NCI-H748 treated with DMSO at 0.1 percent for 48 hours (cell line): ENCODE measurements at places on chromosomes 4 and X.
A peak's percentile ranks its signal among the peaks of the same experiment; 100 is the strongest.

DNA sequence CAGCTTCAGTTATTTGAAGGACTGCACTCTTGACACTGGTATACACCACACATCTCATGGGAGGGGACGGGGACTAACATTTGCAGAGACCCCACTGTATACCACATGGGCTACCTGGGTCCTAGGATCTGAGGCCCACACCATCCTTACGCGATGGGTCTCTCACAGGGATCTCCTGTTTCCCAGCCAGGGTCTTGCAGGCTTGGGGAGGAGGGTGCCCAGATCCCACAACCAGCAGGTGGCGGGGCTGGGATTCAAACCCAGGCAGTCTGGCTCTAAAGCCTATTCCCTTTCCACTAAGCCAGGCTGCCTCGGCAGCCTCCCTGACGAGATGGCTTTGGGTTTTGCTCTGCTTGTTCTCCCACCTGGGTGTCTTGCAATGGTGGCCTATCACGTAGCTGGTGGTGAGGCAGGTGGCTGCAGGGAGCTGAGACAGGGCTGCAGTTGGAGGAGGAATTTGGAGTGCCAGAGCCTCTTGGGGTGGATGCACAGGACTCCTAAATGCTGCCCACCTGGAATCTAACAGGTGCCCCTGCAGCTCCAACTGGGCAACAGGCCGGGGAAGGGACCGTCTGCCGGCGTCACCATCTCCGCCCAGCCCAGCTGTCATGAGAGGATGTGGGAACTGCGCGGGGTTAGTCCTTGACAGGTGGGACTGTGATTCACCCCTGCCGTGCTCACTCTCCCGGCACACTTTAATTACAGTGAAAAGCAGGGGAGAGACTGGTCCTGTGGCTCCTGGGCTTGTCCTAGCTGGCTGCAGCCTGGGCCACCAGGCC, 110.7 kb downstream of the PSAPL1 start:
- DNase-seq: peak; percentile 87

- no peak for DNase-seq
Observed at GRCh38 chr4:184169225-184169867, 48.3 kb downstream of the ENPP6 start.

GRCh38 chrX:21658746-21659145, 616 bp upstream of the KLHL34 start:
- DNase-seq: no peak

- no peak for DNase-seq
Observed at GRCh38 chr4:156803056-156803455, 168.5 kb downstream of the PDGFC start.

GRCh38 chrX:100681599-100681998, 37.6 kb downstream of the SRPX2 start:
- DNase-seq: no peak

DNA sequence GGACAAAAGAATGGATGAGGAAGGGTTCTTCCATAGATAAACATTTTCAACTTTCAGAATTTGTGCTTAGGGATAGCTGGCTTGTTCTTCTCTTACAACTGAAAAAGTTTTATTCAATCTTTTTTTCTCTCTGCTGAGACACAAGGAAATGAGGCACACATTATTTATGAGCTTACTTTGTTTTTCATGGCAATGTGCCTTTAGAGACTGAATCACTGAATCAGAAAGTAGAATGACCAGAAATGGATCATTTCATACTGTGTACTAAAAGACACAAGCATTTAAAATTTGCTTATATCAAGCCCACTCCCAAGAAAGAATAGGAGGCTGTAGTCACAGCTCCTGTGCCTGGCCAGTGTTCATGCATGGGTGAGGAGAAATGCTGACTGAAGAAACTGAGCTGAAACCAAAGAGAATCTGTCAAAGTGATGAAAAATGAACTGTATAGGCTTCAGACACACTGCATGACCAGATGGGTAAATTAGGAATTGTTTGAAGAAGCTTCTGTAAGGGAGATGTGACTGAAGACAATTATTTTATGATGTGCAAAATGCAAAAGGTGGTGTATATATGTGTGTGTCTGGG, 413.8 kb downstream of the RAPGEF2 start:
- DNase-seq: no peak

GRCh38 chr4:104749062-104749461, 254.4 kb upstream of the CXXC4 start:
- DNase-seq: no peak

GRCh38 chrX:23372220-23372902, 37.7 kb downstream of the PTCHD1 start:
- no peak for DNase-seq

- DNase-seq: no peak
Observed at GRCh38 chrX:31609130-31609529, 537.3 kb upstream of the FTHL17 start.

DNA sequence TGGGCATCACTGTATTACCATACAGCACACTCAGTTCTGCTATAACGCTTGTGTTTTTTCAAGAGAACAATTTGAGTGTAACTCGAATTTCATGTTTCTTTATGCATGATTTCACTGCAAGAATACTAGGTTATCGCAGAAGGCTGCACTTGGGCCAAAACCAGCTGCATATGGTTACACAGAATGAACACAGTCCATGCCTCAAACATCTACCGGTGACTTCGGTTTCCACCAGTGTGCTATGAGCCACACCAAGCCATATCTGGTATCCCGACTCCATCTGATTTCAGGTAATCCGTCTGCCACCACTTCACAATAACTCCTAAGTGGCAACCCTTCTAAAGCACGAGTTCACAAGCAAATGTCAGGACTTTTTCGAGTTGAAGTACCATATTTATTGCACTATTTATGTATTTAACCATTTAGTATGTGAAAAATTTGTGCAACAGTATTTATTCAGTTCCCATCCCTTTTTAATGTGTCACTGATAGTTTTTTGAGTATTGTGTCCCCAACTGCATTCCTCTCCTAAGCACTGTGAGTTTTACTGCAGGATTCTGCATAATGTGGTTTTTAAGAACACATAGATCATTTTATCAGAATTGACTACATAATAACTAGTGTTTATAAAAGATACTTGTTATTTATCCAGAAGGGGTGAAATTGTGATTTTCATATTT, 111.8 kb downstream of the APBB2 start:
- no peak for DNase-seq

DNA sequence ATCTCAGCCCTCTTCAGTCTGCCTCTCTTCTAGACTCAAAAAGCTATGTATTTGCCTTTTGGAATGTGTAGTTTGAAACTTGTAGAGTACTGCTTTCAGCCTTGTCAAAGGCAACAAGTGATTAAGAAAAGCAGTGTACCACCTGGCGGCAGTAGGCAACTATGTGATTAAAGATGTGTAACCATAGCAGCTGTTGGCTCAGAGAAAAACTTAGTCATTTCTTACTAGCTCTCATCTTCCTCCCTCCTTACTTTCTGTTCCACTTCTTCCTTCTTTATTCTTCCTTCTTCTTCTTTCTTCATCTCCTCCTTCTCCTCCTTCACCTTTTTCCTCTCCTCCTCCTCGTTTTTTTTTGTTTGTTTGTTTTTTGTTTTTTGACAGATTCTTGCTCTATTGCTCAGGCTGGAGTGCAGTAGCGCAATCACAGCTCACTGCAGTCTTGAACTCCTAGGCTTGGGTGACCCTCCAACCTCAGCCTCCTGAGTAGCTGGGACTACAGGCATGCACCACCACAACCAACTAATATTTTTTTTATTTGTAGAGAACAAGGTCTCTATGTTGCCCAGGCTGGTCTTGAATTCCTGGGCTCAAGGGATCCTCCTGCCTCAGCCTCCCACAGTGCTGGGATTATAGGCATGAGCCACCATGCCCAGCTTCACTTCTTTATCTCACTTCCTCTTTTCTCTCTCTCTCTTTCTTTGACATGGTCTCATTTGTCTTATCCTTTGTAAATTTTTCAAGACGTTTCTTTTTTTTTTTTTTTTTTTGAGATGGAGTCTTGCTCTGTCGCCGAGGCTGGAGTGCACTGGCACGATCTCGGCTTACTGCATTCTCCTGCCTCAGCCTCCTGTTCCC, 32.6 kb downstream of the ABHD18 start:
- no peak for DNase-seq

DNA sequence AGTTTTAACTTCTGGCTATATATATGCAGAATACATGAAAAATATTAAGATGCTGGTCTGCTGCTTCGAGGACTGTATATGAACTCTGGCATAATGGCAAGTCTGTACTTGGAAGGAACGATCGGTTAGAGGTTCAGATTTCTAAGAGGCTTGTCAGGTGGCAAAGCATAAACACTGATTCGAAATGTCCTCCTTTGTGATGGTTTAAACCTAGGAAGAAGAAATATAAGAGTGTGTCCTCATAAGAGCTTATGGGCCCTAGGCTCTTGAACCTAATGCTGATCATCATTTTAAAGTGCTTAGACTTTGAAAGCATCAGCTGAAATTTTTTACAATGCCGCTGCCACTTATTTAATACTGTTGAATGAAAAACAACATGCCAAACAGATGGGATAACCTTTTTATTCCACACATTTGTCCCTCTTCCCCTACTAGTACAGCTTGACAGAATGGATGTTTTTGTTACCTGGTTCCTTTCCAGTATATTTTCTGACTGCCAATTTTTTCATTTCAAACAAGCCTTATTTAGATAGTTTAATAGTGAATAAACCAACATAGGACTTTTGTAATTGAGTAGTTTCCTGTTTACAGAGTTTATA, 8.8 kb downstream of the SPRY1 start:
- no peak for DNase-seq

DNA sequence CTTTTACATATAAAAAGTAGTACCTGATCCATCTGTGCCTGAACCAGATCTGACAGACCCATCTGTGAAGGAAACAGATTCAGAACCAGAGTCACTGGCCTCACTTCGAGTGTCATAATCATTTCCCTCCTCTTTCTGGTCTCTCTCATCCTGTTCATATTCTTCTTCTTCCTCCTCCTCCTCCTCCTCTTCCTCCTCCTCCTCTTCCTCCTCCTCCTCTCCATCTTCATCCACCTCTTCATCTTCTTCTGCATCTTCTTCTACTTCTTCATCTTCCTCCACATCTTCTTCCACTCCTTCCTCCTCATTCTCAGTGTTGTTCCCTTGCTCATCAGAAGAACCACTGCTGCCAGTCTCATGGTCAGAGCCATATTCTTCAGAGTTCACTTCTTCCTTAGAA, 12.9 kb downstream of the YTHDC1 start:
- DNase-seq: no peak

- DNase-seq: no peak
Observed at GRCh38 chrX:148380650-148381561, 119.5 kb upstream of the AFF2 start.

DNA sequence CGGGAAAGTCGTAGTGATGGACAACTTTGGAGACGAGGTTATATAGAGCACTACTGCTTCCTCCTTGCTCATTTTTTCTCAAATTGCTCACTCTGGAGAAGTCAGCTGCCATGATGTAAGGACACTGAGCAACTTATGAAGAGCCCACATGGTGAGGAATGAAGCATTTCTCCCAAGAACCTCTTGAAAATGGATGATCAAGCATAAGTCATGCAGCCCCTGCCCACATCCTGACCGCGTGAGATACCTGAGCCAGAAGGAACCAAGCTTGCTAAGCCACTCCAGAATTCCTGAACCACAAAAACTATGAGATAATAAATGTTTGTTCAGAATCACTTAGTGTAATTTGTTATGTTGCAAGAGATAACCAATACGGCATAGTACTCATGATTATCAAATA, 42.8 kb downstream of the PDE5A start:
- no peak for DNase-seq

- DNase-seq: no peak
Observed at GRCh38 chr4:1802151-1802715, 9.1 kb downstream of the FGFR3 start.

GRCh38 chr4:77815636-77816035, 3.5 kb downstream of the CNOT6L start:
- no peak for DNase-seq

GRCh38 chrX:12709047-12709446, 82.2 kb upstream of the PRPS2 start:
- no peak for DNase-seq

GRCh38 chr4:6728320-6729029, 12.5 kb downstream of the BLOC1S4 start:
- DNase-seq: no peak

DNA sequence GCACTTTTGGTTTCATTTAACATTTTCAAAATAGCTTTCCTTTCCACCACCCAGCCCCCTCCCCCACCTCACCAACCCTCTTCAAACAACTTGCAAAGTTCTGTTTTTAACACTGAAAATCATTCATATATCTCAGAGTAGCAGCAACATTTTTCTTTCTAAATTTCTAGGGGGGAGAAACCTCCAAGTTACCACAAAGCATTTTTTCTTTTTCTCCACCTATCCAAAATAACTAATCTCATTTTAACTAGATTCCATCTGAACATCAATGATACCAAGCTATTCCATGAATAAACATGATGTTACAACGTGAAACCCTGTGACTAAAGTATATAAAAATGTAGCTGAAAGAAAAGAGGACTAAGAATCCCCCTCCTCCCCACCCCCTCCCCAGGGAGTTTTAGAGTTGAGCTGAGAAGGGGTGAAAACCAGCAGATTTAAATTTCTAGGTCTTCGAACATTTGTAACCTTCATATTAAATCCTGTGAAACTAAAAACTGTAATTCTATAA, 5.2 kb downstream of the LDB2 start:
- no peak for DNase-seq

GRCh38 chr4:169922632-169923276, 103.4 kb downstream of the MFAP3L start:
- DNase-seq: no peak

GRCh38 chr4:65968831-65969558, 298.7 kb upstream of the EPHA5 start:
- DNase-seq: no peak

- no peak for DNase-seq
Observed at GRCh38 chrX:101223226-101223625, 3.6 kb downstream of the DRP2 start.

- DNase-seq: no peak
Observed at GRCh38 chr4:188370777-188371176, 231.5 kb downstream of the TRIML1 start.

DNA sequence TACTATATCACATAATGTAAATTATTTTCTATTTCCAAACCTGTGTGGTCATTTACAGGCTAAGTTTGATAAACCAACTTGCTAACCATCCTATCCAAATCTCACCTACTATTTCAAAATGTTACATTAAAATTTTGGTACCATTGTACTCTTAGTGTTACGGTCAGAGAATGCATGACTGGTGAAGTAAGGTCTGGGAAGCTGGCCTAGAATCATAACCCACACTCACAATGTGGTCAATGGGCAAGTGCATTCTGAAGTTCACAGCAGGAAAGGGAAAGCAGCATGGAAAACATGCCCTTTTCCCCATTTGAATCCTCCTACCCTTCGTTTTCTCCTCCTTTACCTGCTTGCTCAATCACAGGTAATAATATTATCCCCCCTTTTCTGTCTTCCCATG, 54.4 kb downstream of the PPP3CA start:
- no peak for DNase-seq

- no peak for DNase-seq
Observed at GRCh38 chrX:14899607-14900006, 26.4 kb downstream of the MOSPD2 start.

DNA sequence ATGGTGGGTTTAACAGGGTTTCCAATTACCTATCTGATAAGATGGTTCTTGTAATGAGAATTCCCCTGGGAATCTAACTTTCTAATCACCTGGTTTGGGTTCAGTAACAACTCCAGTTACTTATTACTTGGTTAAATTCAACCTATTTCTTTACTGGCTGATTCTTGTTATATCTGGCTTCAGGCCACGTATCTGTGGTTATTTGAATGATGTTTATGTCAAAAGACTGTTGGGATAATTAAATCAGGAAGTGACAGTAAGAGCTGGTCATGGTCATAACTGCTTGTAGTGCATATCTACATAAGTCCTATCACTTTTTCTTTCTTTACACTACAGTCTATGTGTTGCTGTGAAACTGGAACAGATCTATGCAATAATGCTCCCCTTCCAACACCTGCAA, 108.1 kb downstream of the MID1 start:
- DNase-seq: no peak
